SW480 (cell line): ENCODE measurements at places on chromosomes 3 and 15.

DNA sequence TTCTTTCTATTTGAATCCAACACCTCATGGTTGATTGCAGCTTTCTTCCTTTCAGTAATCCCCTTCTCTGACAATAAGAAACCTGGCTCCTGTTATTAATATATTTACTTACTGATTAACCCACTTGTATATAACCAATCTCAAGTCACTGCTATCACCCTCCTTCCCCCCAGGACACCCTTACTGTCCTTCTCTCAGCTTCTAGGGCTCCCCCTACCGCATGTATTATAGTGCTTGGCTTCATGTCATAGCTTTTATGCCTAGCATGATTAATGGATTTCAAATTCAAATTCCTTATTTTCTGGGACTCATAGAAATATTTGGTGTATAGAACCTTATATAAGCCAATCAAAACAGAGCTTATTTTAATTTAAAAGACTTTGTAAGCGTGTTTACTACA lies 75.7 kb upstream of the BNIP2 start:
- no peak for DNase-seq

DNA sequence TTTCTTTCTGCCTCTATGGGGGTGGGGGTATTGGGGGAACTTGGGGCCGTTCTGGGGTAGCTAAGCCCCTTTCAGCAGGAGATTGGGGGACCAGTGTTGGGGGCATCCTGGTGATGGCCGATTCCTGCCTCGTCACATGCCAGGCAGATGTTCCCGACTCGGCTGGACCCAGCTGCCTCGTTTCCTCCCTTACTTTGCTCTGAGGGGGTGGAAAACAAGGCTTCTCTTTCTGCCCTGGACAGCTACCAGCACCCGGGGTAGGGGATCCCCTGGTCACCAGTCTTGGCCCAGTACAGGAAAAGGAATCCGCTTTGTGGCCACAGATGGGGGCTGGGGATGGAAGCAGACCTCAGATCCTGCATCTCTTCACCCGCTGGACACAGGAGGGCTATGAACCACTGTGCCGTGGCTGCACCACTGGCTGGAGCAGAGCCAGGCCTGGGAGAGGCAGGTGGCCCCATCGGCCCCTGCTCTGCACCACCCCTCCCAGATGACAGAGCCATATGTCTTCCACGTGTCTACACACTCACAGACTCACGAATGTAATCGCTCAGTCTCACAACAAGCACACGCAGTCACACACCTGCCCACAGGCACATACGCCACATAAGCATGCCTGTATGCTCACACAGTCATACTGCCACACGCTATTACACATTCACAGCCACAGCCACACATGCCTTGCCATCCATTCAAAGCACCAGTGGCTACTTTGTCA lies 12.4 kb downstream of the SNX33 start:
- no peak for DNase-seq

DNA sequence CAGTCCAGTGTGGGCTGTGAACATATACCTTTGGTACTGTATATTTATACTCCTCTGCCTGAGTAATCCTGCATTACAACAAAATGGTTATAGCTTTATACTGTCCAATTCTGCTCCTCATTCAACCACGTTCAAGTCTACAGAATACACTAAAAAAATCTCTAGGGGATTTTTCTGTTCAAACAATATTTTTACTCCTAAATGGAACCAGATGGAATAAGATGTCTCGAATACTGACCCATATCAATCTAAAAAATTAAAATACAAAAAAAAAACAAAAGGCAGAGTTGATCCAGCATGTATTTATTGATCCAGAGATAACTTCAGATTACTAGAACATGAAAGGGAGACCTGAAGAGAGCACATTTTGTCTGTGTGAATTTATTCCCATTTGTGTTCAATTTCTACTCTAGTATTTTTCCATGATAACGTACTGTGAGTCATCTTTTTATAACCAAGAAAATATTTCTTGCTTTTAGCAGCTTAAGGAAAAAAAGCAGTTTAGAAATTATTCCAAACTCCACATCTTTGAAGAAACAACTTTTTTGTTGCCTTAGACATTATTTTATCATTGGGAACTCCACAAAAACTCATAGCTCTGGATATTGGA lies 910.7 kb downstream of the TBL1XR1 start:
- DNase-seq, result no peak

GRCh38 chr3:51559411-51559888 lies 20.9 kb downstream of the RAD54L2 start:
- DNase-seq, result no peak

DNA sequence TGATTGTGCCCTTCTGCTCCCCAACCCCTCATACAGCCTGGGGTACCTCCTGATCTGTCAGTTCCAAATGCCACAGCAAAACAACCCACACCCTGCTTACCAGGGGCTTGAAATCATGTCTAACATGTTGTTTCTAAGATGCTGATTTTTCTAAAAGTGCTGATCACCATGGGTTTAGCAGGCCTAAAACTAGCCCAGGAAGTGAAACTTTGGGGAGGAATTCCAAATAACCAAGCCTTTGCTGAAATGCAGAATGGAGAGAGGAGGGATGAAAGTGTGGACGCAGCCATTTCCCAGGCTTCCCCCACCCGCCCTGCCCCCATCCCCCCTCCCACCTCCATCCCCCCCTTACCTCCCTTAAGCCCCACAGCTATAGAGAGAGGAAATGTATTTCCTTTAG lies 2.0 kb upstream of the HRH1 start:
- DNase-seq, result no peak

- no peak for DNase-seq
These were observed 43.5 kb downstream of the CHD2 start for GRCh38 chr15:92943581-92943980.

DNA sequence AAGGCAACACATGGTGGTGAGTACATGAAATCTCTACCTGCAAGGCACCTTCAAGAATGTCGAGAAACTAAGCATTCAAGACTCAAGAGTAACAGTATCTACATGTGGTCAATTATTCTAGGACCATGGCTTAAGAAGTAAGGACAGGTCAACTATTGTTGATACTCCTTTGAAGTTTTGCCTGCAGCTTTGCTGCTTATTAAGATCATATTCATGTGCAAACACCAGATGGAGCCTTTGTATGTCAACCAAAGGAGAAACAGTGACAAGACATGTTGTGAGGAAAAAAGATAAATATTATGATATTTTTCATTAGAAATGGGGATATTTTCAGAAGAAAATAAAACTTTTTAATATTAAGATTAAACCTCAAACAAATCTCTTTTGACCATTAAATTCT lies 52.3 kb upstream of the FGF7 start:
- peak; percentile 6 for DNase-seq
